ENCODE measurements at places on chromosomes 16 and 17.

DNA sequence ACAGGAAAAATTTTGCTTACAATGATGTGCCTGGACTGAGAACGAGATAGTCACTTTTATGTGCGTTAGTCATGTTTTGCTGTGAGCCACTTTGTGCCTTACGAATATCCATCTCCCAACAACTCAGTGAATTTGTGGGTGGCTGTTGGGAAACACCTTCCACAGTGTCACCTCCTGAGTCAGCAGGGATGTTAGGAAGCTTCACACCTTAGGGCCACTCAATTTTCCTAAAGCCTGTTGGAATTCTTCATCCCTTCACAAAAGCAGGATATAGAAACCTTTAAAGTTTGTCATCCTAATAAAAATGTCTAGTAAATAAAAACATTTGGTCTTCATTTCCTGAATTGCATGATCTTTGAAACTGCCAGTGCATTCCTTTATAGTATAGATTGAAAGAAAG lies 4.3 kb upstream of the KRTAP3-1 start:
- DNase-seq, result peak; percentile 75

DNA sequence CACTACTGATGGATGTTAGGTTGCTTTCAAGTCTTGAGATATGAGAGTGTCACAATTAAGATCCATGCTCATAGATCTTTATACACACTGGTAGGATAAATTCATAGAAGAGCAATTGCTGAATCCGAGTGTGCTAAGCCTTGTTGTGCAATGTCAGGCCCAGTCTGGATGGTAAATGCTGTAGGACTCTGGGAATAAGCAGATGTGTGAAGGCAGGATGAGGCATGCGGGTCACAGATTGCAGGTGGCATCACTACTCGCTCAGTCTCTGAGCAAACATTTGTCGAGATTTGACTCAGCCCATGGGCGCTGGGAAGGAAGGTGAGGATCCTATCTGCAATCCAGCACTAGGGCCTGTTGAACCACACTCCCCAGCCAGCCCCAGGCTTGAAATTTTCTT lies 40.7 kb downstream of the TMEM186 start:
- no peak for DNase-seq

GRCh38 chr16:4768549-4769305 lies 1.8 kb upstream of the ZNF500 start:
- DNase-seq, result peak; percentile 95

DNA sequence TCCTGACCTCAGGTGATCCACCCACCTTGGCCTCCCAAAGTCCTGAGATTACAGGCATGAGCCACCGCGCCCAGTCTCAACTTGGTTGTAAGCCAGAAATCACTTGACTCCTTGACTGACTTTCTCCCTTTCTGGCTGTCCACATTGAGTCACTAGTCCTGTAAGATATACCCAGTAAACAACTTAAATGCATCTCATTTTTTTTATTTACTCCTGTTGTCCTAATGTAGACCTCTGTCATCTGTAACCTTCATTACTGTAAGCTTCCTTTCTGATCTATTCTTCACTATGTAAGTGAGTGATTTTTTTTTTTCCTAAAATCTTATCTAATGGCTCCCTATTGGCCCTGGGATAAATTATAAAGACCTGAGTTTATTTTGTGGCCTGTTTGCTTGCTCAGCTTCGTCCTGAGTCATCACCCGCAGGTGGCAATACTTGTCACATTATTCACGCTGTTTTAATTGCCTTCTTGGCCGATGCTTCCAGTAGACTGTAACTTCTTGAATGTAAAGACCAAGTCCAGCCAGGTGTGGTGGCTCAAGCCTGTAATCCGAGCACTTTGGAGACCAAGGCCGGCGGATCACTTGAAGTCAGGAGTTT lies 41.0 kb downstream of the PAFAH1B1 start:
- DNase-seq, result peak; percentile 36

- peak; percentile 66 for DNase-seq
Observed at GRCh38 chr17:48012151-48012520, 25.5 kb downstream of the COPZ2 start.

DNA sequence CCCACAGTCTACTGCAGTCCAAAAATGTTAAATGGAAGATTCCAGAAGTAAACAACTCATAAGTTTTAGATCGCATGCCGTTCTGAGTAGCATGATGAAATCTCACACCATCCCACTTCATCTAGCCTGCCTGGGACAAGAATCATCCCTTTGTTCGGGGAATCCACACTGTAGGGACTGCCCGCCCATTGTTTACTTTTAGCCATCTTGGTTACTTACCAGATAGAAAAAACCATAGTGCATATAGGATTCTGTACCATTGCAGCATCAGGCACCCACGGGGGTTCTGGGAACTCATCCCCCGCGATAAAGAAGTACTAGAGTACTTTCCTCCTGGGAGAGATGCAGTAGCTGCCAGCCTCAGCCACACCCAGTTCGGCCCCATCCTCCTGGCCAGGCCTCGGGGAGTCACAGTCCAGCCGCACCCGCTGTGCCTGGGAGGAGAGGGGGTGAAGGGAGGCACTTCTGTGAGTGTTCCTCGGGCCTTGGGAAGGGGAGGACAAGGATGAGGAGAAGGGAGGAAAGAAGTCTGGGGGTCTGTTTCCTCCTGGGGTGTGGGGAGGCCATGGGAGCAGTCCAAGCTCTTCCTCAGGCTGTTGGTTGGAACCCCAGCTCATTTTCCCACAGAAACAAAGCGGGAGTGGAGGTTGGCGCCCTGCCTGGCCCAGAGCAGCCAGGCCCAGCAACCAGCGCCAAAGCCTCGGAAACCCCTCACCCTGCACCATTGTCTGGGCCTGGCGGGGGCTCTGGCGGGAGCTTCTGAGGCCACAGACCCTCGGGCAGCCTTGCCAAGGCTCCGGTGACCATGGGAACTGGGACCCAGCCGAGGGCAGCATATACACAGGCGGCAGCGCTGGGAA lies 8.9 kb downstream of the TRIM47 start:
- peak; percentile 52 for DNase-seq

GRCh38 chr17:55420776-55421178 lies 858 bp downstream of the MMD start:
- DNase-seq, result peak; percentile 53

Data from ELR (cell line).